ENCODE measurements at places on chromosomes 7 and 10. TPM values are rescaled to one million over a fixed set of nuclear protein-coding genes. Genes with fewer than 3 reads are reported as not detected.

The ZFYVE27 gene
- total RNA-seq = 48.5 TPM

The PROSER2 gene
- not detected for total RNA-seq

The UCMA gene
- not detected for total RNA-seq

The EBLN1 gene
- not detected for total RNA-seq

The AS3MT gene
- total RNA-seq = 8.3 TPM

The STEAP1 gene
- total RNA-seq = not detected

The PTPRE gene
- total RNA-seq = 2.6 TPM

The OR2A5 gene
- total RNA-seq = not detected

The CCL24 gene
- total RNA-seq = not detected

The MMD2 gene
- total RNA-seq = 0.47 TPM

The GDF10 gene
- not detected for total RNA-seq

The STK31 gene
- 1.7 TPM for total RNA-seq

The CSTF2T gene
- total RNA-seq = 22.7 TPM

The CYP3A5 gene
- total RNA-seq = not detected

Measured in glutamatergic neuron (in vitro differentiated cells).